ENCODE measurements at places on chromosomes 1 and 21.

DNA sequence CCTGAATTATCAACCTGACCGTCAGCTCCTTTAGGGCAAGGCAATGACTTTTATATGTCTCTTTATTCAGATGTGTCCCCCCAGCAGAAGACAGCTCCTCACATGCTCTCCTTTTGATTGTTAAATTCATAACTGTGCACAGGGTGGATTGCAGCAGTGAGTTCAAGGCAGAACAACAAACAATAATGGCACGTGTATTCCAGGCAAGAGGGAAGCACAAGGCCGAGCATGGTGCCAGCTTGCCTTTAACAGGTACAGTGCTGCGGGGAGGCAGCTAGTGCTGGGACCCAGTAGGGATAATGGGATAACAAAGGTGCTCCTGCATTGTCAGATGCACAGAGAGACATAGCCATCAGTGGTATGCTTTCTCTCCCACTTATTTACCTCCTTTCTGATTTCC is 248.4 kb downstream of the RHOU start:
- no peak for DNase-seq

- DNase-seq = no peak
These were observed 87.4 kb downstream of the ITPKB start for GRCh38 chr1:226651732-226652105.

DNA sequence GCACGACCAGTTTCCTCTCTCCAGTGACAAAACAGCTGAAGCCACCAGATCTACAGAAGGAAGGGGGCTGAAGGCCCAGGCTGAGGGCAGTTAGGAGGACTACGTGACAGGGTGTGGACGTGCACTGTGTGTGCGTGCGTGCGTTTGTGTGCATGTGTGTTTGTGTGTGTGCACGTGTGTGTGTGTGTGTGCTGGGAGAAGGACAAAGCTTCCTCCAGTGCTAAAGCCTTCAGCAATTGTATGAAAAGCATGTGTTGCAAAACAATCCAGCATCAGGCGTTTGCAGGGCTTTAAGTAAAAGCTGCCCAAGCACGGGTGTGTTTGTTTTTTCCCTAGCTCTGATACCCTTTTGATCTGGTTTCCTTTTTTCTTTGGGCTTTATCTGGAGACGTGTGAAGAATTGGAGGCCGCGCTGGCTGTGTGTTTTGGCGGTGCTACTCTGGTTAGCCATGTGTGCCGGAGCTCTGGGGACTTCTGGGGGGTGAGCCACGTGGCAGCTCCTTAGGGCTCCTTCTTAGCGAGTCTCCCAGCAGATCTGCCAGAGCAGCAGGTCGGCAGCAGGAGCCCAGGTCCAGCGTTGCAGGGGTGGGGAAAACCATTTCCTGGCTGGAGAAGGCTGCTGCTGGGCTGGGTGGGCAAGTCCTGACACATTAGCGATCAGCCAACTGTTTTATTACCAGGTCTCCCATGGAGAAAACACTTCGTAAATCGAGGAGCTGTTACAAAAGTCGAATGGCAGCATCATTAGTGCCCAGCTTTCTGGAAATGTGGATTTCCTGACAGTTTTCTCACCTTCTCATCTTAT is 73.4 kb downstream of the UCK2 start:
- DNase-seq = no peak

DNA sequence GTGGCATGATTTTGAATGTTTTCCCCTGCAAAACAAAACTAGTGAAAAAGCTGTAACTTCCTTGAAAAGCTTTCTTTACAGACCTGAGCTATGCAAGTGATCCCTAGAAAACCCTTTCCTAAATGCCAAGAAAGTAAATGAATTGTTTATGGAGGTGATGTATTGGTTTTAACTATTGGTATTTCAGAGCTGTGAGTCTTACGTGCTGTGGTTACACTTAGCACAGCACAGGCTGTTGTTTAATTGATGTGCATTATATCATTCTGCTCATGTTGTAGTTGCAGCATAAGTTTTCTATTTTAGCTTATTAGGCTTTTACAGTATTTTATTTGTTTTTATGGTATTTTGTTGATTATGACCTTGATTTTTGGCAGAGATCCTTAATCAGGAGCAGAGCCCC is 74.1 kb upstream of the DYNLT5 start:
- DNase-seq = no peak

- no peak for DNase-seq
These were observed 180.6 kb upstream of the LHX8 start for GRCh38 chr1:74953622-74954021.

- DNase-seq = no peak
These were observed 144.6 kb upstream of the COL6A1 start for GRCh38 chr21:45836694-45837670.

GRCh38 chr1:45354838-45355237 is 14.6 kb upstream of the MUTYH start:
- DNase-seq = no peak

DNA sequence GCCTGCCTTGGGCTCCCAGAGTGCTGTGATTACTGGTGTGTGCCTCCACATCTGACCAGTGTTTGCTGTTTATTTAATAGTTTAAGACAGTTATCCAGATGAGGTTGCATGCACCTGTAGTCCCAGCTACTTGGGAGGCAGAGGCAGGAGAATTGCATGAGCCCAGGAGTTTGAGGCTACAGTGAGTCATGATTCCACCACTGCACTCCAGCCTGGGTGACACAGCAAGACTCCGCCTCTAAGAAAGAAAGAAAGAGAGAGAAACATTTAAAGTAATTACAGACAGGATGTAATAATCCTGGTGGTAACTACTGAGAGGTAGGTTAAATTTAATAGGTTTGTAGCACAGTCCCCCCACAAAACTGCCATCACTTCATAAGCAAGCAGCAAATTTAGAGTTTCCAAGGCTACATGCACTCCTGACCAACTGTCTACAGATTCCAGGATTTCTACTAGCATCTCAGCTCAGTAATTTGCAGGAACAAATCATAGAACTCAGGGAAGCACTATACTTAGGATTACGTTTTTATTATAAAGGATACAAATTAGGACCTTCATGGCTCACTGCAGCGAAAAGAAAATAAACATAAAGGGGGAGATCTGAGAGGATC is 89.6 kb downstream of the PKN2 start:
- no peak for DNase-seq

- no peak for DNase-seq
These were observed 8.3 kb downstream of the LIN28A start for GRCh38 chr1:26418865-26419349.

- DNase-seq = no peak
These were observed 18.7 kb upstream of the KANK4 start for GRCh38 chr1:62337706-62338631.

GRCh38 chr1:180988253-180988752 is 34.4 kb downstream of the STX6 start:
- no peak for DNase-seq

GRCh38 chr1:63831409-63831808 is 57.6 kb downstream of the ROR1 start:
- no peak for DNase-seq

DNA sequence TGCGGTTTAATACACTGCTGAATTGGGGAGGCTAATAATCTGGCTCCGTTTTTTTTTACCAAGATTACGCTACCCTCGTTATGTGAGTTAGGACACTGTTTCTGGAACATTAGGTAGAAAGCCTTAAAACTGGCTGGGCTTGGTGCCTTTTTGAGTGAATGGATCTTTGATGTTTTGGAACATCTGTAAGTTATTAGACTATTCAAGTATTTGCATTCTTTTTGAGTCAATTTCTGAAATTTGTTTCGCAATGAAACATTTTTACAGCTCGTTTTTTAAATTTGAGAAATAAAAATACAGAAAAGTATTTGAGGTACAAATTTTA is 106.9 kb downstream of the LTN1 start:
- DNase-seq = no peak

DNA sequence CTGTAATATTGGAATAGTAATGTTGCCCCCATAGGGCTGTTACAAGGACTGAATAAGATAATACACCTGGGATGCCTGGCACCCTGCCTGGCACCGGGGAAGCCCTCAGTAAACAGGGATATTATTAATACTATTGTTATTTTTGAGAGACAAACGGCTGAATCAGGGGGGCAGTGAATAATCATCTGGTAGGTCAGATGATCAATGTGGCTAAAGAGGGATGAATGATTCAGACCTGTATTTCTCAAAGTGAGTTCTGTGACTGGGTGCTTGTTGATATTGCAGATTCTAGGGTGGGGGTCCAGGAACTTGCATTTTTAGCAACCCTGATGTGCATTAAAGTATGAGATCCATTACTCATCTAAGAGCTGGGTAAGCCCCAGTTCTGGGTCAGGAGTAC is 46.2 kb upstream of the BCL10 start:
- no peak for DNase-seq

- no peak for DNase-seq
These were observed 887.8 kb upstream of the NCAM2 start for GRCh38 chr21:20110368-20110767.

- DNase-seq = no peak
These were observed 126.5 kb upstream of the TNFSF4 start for GRCh38 chr1:173333581-173333980.

- DNase-seq = peak; percentile 69
These were observed 1.1 kb downstream of the PSRC1 start for GRCh38 chr1:109281680-109282496.

DNA sequence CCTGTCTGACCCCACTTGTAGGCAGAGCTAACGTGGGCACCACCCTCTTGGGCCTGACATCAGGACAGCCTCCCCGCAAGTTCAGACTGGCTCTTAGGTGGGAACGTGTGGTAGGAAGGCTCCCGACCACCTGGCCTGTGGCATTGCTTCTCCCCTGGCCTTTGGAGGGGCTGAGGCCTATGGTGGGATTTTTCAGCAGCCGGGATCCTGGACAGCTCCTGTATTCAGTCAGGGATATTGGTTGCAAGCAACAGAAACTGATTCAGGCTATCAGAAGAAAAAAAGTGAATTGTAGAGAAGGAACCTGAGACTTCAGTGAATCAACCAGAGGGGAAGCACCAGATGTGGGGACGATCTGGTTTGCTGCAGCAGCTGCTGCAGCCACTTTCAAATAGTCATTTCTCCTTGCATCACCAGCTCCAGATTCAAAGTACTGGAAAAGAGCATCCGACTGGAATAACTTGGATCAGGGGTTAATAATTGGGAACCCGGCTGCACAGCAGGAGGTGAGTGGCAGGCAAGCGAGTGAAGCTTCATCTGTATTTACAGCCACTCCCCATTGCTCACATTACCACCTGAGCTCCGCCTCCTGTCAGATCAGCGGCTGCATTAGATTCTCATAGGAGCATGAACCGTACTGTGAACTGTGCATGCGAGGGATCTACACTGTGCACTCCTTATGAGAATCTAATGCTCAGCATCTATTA is 5.9 kb downstream of the RNF186 start:
- DNase-seq = no peak

DNA sequence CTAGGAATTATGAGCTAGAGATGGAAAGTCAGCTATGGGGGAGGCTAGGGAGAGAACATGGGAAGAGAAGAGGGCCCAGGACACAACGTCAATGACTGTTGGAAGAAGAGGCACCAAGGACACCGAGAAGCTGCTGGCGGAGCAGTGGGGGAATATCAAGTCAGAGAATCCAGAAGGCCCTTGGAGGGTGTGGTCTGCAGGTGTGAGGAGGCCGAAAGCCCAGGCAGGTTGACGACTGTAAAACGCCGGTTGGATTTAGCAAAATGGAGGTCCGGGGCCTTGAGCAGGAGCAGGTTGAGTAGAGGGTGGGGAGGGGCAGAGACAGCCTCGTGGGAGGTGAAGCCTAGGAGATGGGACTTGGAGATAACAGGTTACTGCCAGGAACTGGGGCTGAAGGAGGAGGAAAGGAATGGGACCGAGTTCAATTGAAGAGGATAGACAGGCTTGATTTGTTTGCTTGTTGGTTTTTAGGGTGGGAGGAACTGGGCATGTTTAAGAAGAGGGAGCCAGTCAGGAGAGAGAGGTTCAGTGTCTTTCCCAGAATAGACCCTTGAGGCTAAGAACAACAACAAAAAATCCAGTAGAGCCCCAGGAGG is 35.1 kb downstream of the EDN2 start:
- no peak for DNase-seq

DNA sequence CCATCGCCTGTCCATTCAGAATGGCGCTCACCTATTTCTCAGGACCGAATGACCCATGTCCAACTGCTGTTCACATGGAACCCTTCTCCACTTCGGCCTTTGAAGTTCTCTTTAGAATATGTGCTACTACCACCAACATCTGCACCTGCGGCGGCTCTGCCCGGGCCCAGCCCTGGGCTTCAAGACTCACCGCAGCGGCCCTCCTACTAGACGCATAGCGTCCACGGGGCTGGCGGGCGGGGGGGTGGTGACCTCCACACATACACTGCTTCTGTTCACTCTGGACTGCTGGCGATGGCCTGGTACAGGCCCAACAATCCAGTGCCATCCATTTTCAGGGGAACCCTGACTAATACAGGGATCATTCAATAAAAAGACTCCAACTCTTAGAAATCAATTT is 394.2 kb downstream of the VAV3 start:
- no peak for DNase-seq

- no peak for DNase-seq
These were observed 9.3 kb upstream of the LORICRIN start for GRCh38 chr1:153250166-153250565.

DNA sequence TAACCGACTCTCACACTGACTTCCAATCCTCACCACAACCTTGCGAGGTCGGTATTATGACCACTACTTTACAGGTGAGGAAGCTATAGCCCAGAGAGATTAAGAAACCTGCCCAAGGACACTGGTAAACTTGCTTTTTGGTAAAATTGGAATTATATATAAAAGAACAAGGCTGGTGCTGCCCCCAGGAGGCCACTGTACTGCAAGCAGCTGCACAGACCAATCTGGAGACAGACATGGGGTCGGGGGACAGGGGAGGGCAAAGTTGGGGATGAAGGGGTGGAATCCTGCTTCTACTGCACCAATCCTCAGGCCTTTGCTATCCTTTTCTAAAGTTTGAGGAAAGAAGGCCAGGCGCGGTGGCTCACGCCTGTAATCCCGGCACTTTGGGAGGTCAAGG is 280.8 kb downstream of the SPATA17 start:
- DNase-seq = no peak

DNA sequence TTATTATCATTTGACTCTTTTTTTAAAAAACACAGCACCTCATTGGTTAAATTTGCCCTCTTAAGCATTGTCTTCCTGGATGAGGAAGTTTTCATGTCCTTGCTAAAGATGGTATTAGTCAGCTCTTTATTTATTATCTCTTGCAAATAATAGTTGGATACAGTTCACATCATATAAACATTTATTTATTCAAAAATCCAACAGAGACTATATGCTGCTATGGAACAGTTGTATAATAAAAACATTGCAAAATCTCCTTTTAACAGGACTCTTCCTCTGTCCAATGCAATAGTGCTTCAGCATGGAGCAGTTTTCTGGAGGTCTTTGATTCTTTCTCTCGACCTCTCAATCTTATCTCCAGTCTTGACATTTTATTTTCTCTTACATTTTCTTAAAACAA is 49.5 kb upstream of the VCAM1 start:
- DNase-seq = no peak
